Ammon's horn (tissue), 1 donor: ENCODE measurements at places on chromosomes 3 and 15.

DNA sequence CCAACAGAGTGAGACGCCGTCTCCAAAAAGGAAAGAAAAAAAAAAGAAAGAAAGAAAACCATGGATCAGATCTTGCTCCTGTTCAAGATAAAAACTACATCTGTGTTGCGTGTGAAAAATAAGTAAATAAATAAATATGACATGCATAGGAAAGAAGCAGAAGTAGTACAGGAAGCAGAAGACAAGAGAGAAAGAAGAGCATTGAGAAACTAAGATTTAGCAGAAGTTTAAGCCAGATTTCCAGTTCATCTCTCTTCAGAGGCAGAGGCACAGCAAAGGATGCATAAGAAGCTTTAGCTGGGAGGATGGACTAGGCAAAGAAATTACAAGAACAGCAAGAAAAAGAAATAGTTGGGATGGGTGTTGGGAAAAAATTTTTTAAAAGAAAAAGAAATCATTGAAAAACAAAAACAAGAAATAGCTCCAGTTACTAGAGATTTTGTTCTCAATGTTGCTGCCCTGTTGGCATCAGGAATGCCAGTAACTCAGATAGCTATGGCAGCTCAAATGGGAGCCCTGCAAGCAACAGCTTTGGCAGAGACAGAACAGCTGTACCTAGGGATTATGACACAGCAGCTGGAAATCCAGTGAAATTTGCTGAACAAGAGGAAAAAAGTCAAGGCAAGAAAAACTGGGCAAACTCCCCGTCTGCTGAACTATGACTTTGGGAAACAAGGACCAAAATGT lies 17.3 kb downstream of the AP3S2 start:
- DNase-seq, result no peak

- DNase-seq, result peak; percentile 15
Observed at GRCh38 chr3:87503900-87504498, 227.6 kb upstream of the POU1F1 start.

DNA sequence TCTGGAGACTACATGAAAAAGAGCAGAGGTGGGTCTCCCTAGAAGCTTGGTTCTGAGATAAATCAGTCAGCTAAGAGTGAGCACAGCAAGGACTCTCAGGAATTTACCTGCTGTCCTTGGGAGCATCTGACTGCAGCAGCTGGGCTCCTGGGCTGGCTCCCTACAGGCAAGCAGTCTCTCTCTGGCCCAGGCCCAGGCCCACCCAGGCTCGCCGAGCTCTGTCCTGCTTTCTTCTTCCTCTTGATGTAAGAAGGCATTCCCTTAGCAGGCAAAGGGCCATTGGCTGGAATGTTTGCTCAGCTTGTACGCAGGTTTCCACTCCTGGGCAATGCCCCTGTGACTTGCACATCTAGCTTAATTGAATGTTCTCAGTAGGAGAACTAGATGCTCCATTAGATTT lies 4.3 kb upstream of the RBP2 start:
- DNase-seq, result no peak

- peak; percentile 50 for DNase-seq
Observed at GRCh38 chr3:73271-73670, 123.3 kb upstream of the CHL1 start.

DNA sequence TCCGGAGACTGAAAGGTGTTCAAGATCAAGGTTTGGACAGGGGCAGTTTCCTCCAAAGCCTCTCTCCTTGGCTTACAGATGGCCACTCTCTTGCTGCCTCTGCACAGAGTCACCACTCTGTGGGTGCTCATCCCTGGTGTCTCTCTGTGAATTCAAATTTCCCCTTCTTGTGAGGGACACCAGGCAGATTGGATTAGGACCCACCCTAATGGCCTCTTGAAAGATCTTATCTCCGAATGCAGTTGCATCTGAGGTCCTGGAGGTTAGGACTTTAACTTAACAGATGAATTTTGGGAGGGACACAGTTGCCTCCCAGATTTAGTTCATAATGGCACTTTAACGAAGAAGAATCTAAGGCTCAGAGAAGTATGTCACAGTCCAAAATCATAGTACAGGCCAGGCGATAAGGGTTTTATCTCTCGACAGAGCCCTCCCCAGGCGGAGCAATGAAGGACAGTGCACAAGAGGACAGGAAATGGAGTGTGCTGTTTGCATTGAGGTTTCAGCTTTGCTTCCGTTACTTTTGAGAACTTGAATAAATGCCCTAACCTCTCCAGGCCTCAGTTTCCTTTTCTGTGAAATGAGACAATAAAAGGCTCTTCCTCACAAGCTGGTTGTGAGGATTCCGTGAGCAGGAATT lies 38.9 kb upstream of the KIF23 start:
- DNase-seq, result no peak

DNA sequence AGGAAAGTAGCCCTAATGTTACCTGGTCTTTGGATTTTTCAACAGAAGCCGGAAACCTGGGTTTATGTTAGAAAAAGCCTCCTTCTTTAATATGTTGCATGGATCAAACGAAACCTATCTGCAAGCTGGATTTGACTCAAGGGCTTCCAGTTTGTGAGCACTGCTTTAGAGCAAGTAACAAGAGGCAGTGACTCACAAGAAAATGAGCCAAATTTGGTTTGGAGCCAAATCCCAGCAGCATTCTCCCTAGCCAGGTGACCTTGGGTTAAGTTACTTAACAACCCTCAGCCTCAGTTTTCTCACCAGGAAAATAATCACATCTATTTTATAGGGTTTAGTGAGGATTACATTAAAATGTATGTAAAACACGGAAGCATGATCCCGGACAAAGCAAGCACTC lies 215.2 kb upstream of the PRICKLE2 start:
- no peak for DNase-seq

DNA sequence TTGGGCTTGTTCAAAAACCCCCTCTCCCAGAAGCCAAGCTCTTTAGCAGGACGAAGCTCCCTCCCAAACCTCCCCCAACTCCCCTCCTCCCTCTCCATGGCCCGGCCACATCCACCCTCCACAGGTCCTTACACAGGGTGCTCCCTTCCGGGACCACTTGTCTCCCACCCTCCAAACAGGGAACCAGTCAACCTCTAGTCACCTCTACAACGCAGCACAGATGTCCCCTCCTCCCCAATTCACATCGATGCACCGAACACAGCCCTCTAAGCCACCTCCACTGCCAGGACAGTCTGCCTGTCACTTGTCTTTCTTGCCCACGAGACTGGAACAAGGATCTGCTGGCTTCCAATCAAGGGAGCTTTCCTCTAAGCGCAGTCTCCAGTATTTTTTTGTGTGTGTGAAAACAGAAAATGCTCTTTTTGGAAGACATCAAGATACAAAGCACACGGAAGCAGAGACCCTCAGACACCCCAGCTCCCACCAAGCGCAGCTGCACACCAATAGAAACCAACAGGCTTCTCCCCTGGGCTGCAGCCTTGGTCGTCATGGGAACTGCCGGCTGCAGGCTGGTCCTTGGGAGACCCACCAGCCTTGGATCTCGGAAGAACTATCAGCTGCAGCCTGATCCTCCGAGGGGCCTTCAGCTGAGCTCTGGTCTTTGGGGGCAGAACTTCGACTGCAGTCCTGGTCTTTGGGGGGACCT lies 26.5 kb downstream of the IQSEC1 start:
- DNase-seq, result no peak

- DNase-seq, result no peak
Observed at GRCh38 chr3:123597561-123597960, 12.7 kb upstream of the HACD2 start.

DNA sequence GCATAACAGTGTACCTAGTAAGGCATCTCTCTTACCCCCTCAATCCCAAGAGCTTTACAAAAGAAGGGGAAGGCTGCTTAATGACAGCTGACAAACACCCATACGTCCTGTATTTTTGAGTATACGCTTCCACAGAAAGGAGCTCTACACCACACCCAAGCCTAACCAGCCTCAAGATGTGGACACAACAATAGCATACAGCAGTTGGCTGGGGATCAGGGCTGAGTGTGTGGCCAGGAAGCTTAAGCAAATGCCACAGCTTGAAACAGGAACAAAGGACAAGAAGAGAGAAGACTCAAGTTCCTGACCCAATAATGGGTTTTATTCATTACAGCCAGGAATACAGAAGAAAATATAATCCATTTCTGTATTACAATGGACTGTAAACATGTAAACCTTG lies 6.9 kb downstream of the HEXA start:
- DNase-seq, result peak; percentile 69

- DNase-seq, result no peak
Observed at GRCh38 chr3:178810181-178810580, 261.4 kb downstream of the ZMAT3 start.

GRCh38 chr3:195032955-195033354 lies 238.0 kb downstream of the XXYLT1 start:
- no peak for DNase-seq

GRCh38 chr3:166879661-166880060 lies 500.4 kb downstream of the ZBBX start:
- DNase-seq, result no peak
